ENCODE measurements at places on chromosomes 2 and 18.

GRCh38 chr18:28095041-28095440 is 81.9 kb downstream of the CDH2 start:
- no peak for DNase-seq

DNA sequence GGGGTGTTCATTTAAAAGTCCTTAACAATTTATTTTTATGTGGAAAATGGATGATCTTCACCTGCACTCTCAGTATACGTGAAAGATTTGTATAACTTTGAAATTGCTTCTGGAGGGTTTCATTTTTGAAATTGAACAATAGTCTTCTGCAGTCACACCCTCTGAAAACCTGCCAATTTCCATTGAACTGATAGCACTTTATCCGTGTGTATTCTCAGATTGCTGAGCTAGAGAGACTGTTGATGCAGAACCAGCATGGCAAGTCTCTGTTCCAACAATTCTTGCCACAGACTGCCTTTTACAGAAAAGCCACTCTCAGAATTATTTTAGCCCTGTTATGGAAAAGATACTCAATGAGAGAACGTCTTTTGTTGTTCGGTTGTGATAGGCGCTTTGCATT is 6.6 kb upstream of the GULP1 start:
- no peak for DNase-seq

- DNase-seq: no peak
Measured at GRCh38 chr2:190354003-190354690, 10.8 kb downstream of the INPP1 start.

- no peak for DNase-seq
Measured at GRCh38 chr2:147888680-147889079, 43.9 kb downstream of the ACVR2A start.

GRCh38 chr2:96329456-96329855 is 4.3 kb downstream of the ITPRIPL1 start:
- DNase-seq: no peak

GRCh38 chr2:138742441-138743057 is 37.6 kb downstream of the NXPH2 start:
- no peak for DNase-seq

DNA sequence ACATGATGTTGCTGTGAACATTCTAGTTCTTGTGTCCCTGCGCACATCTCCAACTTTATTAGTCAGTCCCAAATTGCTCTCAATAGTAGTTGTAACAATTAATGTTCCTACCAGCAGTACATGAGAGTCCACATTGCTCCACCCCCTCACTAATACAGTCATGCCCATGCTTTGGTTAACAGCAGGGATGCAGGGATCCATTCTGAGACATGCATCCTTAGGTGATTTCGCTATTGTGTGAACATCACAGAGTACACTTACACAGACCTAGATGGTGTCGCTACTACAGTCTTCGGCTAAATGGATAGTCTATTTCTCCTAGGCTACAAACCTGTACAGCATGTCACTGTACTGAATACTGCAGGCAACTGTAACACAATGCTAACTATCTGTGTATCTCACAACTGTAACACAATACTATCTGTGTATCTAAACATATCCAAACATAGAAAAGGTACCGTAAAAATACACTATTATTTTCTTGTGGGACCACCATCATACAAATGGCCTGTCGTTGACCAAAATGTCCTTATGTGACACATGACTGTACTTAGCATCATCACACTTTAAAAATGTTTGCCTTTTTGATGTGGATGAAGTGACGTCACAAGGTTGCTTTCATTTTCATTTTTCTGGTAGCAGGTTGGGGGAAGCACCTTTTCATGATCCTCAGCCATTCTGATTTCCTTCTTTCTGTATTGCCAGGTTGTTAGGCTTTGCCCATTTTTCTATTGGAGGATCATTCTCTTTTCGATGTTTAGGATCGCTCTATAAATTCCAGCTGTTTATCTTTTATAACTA is 82.9 kb upstream of the RNF152 start:
- DNase-seq: no peak

GRCh38 chr2:133599811-133600210 is 31.5 kb upstream of the NCKAP5 start:
- DNase-seq: no peak

DNA sequence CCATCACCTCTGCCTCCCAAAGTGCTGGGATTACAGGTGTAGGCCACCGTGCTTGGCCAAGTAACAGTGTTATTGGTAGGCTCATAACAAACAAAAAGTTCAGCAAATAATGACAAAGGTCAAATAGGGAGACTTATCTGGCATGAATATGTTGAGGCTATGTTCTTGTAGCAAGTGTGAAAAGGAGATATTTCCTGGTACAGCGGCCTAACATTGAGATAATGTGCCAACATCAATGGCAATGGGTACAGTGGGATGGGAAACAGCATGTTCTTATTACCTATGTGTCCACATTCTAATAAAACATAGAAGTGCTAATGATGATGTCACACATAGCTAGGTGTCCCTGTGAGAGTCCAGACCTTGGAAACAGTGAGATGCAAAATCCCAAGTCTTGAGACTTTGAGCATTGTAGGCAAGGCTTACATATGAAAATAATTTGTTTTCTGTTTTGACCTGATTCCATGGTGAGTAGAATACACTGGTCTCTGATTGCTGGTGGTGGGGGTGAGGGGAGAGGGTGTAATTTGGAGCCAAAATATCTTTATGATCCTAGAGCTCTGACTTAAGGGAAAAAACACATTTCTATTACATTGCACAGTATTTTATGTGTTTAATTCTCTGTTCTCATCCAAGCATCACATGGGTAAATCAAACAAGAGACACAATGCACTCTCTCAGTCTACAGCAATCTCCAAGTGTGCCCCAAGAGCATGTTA is 33.1 kb upstream of the PMAIP1 start:
- no peak for DNase-seq

GRCh38 chr2:28633746-28634145 is 117.9 kb upstream of the PPP1CB start:
- no peak for DNase-seq

GRCh38 chr2:142190805-142191204 is 60.0 kb upstream of the LRP1B start:
- no peak for DNase-seq

DNA sequence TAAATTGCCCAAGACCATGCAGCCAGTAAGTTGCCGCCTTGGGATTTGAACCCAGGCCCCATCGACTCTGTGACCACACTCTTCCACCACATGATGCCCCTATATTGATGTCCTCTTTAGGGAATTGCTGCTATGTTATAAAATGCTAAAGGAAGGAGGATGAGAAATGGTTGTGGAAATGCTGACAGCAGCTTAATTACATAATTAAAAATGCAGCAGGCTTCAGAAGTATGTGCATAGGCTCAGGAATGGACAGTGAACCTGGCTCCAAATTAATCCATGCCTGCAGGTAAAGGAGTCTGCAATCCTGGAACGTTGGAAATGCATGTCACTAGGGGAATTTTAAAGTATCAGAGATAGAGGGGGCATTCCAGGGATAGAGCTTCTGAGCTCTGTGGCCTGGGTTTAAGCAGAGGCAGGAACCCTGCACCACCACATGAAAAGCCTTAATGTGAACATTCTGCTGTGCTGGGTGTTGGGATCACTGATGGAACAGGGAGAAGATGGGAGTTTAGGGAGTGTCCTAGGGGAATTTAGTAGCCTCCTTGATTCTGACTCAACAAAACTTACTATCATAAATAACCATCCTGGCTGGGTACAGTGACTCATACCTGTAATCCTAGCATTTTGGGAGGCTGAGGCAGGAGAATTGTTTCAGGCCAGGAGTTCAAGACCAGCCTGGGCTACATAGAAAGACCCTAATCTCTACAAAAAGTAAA is 76.1 kb upstream of the CCDC85A start:
- DNase-seq: no peak

- no peak for DNase-seq
Measured at GRCh38 chr2:62550461-62550860, 44.5 kb upstream of the TMEM17 start.

DNA sequence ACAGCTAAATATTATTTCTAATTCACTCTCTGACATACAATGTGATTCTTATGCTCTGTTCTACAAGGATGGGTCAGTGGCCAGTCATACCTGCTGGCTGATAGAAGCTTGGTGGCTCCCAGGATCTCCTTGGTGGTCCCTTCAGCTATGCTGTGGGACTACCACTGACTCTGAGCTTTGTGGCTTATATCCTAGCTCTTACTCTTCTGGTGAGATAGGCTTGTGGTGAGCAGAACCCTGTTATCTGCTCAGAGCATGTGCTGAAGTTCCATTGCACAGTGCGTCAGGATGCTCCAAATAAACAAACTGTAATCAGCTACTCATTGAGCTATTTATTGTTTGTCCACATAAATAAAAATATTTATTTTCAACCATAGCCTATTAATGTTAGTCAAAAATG is 51.7 kb downstream of the MFSD6 start:
- no peak for DNase-seq

- DNase-seq: no peak
Measured at GRCh38 chr2:39252888-39253518, 9.2 kb upstream of the CDKL4 start.

- peak; percentile 48 for DNase-seq
Measured at GRCh38 chr2:27735263-27735904, 36.1 kb upstream of the MRPL33 start.

GRCh38 chr2:214217136-214217535 is 193.7 kb upstream of the VWC2L start:
- no peak for DNase-seq

All from activated CD4-positive, alpha-beta T cell treated with anti-CD3 and anti-CD28 coated beads for 24 hours (primary cell).